ENCODE measurements at places on chromosomes 12 and 14.
A peak's percentile ranks its signal among the peaks of the same experiment; 100 is the strongest.

GRCh38 chr12:64825143-64826021 lies 935 bp downstream of the TBC1D30 start:
- no peak for DNase-seq

- peak; percentile 34 for DNase-seq
These were observed 96.8 kb downstream of the IPO8 start for GRCh38 chr12:30598889-30599288.

GRCh38 chr14:85093631-85094330 lies 436.2 kb upstream of the FLRT2 start:
- no peak for DNase-seq

GRCh38 chr14:24058260-24058950 lies 6.6 kb downstream of the CARMIL3 start:
- DNase-seq, result peak; percentile 80

DNA sequence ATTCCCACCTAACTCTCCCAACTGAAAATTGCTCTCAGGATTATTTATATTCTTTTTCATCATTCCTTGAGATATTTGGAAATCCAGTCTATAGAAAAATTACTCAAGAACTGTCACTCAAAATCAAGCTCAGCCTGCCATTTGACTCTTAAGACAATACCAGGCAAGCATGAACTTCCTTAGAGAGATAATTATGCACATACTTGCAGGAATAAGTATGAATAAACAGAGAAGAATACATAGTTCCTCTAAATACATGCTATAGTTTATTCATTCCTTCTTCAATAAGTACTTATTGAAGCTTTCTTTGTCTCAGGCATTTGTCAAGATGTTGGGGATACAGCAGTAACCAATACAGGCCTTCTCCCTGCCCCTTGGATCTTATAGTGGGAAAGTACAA lies 154.1 kb downstream of the SRGAP1 start:
- no peak for DNase-seq

DNA sequence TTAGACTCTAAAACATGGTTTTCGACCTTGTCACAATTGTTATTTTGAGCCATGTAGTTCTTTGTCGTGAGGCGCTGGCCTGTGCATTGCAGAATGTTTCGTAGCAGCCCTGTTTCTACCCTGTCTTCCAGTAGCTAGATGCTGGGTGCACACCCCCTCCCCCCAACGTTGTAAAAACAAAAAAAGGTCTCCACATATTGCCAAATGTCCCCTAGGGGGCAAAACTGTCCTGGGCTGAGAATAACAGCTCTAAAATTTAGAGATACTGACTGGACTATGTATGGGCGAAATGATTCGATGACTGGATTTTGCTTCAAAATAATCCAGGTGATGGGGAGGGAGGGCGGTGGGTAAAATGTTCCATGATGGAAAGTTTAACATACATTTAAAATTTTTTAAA lies 126.1 kb upstream of the FUT8 start:
- peak; percentile 13 for DNase-seq

DNA sequence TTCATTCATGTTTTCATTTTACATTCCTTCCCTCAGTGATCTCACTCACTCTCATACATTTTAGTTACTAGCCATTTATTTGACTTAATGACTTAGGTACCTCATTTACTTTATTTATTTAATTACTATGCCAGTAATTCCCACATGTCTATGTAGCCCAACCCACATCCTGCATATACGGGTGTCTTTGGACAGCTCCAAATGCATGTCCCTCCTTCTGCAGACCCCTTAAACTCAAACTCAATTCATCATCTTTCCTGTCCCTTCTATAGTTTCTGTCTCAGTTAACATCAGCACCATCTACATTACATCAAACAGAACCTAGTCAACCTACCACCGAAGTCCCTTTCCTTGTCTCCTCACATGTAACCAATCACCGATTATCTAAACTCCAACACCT lies 2.8 kb downstream of the CLEC1A start:
- no peak for DNase-seq

GRCh38 chr12:32471591-32472001 lies 72.2 kb downstream of the FGD4 start:
- DNase-seq, result no peak

- no peak for DNase-seq
These were observed 144.7 kb downstream of the KTN1 start for GRCh38 chr14:55724736-55725135.

DNA sequence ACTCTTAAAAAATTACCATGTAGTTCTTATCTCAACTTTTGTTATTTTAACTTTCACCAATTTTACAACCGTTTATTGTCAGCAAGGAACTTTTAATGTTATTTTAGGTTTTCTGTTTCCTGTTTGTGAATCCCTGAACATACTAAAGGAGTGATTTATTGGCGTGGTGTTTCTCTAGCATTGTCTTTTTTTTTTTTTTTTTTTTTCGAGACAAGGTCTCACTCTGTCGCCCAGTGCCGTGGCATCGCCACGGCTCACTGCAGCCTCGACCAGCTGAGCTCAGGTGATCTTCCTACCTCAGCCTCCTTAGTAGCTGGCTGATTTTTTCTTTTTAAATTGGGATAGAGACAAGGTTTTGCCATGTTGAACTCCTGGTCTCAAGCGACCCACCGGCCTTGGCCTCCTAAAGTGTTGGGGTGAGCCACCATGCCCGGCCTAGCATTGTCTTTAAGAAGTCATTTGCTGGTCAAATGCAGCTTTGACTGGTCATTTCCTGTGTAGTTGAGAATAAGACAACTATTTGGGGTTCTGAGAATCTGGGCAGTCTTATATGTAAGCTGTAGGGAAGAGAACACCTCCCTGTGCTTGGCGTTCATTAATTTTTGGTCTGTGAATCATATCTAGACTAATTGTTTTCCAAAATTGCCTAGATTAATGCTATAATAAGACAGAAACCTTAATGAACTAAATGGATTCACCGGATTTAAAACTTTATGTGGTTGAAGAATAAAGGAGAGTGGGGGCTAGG lies 2.1 kb downstream of the WASHC4 start:
- DNase-seq, result no peak

- no peak for DNase-seq
These were observed 39.8 kb downstream of the TMTC3 start for GRCh38 chr12:88181881-88182280.

DNA sequence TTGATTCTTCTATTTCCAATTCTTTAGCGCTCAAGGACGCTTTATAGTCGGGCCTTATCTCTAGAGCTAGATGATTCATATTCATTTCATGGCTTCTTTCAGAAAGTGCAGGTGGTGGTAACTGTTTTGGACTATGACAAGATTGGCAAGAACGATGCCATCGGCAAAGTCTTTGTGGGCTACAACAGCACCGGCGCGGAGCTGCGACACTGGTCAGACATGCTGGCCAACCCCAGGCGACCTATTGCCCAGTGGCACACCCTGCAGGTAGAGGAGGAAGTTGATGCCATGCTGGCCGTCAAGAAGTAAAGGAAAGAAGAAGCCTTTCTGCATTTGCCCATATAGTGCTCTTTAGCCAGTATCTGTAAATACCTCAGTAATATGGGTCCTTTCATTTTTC lies 241.9 kb downstream of the PAWR start:
- no peak for DNase-seq

- DNase-seq, result no peak
These were observed 78.4 kb downstream of the ZFC3H1 start for GRCh38 chr12:71585218-71585617.

- DNase-seq, result no peak
These were observed 8.8 kb downstream of the SMOC1 start for GRCh38 chr14:69887740-69888657.

DNA sequence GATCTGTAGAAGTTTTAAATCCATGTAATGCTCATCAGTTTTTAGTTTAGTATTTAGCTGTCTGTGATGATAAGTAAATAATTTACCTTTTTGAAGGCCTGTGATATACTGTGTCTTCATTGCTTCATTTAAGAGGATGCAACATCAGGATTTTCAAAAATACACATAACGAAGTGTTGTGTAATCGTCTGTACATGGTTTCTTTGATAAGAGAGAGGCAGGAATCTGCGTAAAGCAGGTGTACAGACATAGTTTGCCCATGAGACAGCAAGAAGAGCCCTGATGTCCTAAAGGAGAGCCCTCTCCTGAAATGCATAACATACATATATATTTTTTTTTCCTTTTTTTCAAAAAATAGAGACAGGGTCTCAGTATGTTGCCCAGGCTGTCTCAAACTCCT lies 44.8 kb downstream of the RASSF3 start:
- no peak for DNase-seq

Data from A673 (cell line).